ENCODE measurements at places on chromosomes 1 and 21.

- no peak for DNase-seq
Observed at GRCh38 chr1:26189331-26189730, 1.1 kb upstream of the CATSPER4 start.

- DNase-seq = no peak
Observed at GRCh38 chr1:111208921-111209320, 8.5 kb upstream of the DENND2D start.

DNA sequence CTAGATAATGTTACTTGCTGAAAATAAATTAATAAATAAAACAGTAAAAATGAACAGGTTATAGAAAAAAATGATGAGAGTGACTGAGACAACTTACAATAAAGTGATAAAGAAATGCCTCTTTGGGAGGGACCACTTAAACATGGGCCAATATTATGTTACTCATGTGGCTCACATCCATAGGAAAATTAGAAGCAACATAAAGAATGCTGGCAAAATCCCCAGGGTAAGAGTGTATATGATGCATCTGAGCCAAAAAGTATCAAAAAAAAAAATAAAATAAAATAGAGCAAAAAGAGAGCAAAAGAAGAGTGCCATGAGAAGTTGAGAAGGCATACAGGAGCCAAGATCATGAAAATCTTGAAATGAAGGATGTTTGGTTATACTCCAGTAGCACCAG lies 818.0 kb downstream of the LTN1 start:
- DNase-seq = no peak

DNA sequence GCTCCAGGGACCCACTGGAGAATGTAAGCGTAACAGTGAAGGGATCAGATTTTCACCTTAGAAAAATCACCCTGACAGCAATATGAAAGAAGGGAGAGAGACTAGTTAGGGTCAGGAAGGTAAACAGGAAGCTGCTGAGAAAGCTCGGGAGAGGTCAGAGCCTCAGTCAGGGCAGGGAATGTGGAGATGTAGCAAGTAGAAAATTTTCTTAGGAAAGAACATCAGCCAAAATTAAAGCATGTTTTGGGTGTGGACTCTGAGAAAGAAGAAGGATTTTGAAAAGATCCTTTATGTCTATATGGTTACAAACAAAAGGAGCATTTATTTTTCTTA lies 16.7 kb upstream of the ERICH3 start:
- DNase-seq = no peak

DNA sequence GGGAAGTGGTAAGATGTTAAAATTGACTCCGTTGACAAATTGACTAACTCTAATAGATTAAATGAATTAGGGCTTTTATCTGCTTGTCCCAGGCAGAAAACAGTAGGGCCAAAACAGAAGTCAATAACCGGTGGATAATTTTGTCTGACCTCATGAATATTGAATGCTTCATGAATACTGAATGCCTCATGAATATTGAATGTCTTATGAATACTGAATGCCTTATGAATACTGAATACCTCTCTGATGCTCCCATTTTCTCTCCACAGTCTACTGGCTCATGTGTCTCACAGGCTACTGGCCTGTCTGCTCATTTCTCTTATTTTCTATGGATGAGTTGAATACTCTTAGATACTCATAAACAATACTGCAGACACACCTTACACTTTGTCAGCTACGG lies 56.0 kb downstream of the POFUT2 start:
- no peak for DNase-seq
